Type B pancreatic cell (in vitro differentiated cells): ENCODE measurements at places on chromosomes 16 and 17. TPM values are rescaled to one million over a fixed set of nuclear protein-coding genes. Genes with fewer than 3 reads are reported as not detected.
A peak's percentile ranks its signal among the peaks of the same experiment; 100 is the strongest.

DNA sequence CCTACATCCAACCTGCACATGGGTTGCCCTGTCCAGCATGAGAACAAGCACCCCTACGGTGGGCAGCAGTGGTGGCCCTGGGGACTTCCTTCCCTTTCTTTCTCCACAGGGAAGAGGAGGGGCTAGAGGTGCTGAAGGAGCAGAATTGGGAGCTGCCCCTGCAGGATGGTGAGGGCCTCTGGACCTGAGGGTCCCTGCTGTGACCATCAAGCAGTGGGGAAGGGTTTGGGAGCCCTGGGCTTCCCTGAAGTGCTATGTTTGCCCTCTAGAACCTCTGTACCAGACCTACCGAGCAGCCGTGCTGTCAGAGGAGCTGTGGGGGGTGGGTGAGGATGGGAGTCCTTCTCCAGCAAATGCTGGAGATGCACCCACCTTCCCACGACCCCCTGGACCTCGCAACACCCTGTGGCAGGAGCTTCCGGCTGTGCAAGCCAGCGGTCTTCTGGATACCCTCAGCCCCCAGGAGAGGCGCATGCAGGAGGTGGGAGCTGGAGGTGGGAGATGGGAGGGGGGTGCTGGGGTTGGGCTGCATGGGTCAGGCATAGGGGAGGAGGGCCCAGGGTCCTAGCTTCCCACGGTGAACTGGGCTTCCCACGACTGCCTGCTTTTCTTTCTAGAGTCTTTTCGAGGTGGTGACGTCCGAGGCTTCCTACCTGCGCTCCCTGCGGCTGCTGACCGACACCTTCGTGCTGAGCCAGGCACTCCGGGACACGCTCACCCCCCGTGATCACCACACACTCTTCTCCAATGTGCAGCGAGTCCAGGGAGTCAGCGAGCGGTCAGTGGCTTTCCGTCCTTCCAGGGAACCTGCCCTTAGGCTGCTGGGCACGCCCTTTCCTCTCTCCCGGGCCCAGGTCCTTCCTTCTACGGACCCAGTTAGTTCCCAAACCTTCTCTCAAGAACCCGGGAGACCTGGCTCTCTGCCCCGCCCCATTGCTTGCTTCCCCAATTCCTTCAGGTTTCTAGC lies 5.0 kb downstream of the ARHGEF15 start:
- H3K27ac ChIP-seq = no peak overlapping the region
- DNase-seq = no peak
- peaks cover 4% of the 10 kb centered on the region for H3K4me1 ChIP-seq
- H3K4me3 ChIP-seq = peak overlapping the region; percentile 82
- peaks cover 74% of the 10 kb centered on the region for H3K27me3 ChIP-seq

- H3K4me3 ChIP-seq = no peak overlapping the region
- no peak overlapping the region for H3K27ac ChIP-seq
- peaks cover 8% of the 10 kb centered on the region for H3K27me3 ChIP-seq
- no peaks in the 10 kb centered on the region for H3K36me3 ChIP-seq
- H3K4me1 ChIP-seq = peaks cover 12% of the 10 kb centered on the region
These were observed 17.5 kb upstream of the MT4 start for GRCh38 chr16:56547120-56547948.

- H3K36me3 ChIP-seq = peaks cover 25% of the 10 kb centered on the region
- peak overlapping the region; percentile 75 for H3K27ac ChIP-seq
- no peaks in the 10 kb centered on the region for H3K27me3 ChIP-seq
- H3K4me1 ChIP-seq = peaks cover 53% of the 10 kb centered on the region
- DNase-seq = no peak
These were observed 109.1 kb downstream of the ZFHX3 start for GRCh38 chr16:72938795-72939164.

GRCh38 chr17:76145231-76146052 lies 4.4 kb upstream of the FOXJ1 start:
- H3K36me3 ChIP-seq = no peaks in the 10 kb centered on the region
- peak overlapping the region; percentile 61 for H3K27ac ChIP-seq
- H3K27me3 ChIP-seq = peaks cover 17% of the 10 kb centered on the region
- H3K4me1 ChIP-seq = peaks cover 27% of the 10 kb centered on the region
- no peak overlapping the region for H3K4me3 ChIP-seq

- peaks cover 17% of the 10 kb centered on the region for H3K4me1 ChIP-seq
- no peak for DNase-seq
- peaks cover 3% of the 10 kb centered on the region for H3K27me3 ChIP-seq
- H3K36me3 ChIP-seq = peaks cover 6% of the 10 kb centered on the region
These were observed 12.1 kb downstream of the ABCA9 start for GRCh38 chr17:69048634-69049033.

DNA sequence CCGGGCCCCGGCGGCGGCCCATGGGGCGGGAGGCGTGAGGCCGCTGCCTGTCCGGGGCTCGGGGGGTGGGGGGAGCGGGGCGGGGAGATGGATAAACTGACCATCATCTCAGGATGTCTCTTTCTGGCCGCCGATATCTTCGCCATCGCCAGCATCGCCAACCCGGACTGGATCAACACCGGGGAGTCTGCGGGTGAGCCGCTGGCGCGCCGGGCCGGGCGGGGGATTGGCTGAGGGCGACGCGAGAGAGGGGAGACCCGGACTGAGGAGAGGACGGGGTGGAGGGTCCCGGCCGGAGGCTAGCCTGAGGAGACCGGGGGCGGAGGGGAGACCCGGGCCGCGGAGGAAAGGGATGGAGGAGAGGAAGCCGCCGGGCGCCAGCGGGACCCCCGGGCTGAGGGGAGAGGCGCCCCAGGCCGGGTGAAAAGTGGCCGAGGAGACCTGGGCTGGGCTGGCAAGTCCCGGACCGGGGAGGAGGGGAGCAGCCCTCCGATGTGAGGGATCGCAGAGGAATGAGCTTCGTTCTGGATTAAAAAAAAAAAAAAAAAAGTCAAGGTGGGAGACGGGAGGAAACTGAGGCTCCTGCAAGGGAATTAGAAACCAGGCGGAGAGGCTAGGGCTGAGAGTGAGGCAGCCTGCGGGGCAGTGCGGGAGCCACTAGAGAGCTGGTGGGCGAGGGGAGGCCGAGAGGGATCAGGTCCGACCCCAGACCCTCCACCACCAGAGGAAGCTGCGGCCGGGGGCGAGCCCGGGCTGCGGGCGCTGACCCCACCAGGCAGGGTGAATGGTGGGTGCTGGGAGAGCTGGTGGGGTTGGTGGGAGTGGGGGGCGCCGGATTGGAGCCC lies 526 bp downstream of the MOSMO start:
- peaks cover 20% of the 10 kb centered on the region for H3K4me1 ChIP-seq
- H3K27me3 ChIP-seq = peaks cover 17% of the 10 kb centered on the region
- H3K36me3 ChIP-seq = peaks cover 4% of the 10 kb centered on the region
- H3K27ac ChIP-seq = no peak overlapping the region

- no peaks in the 10 kb centered on the region for H3K36me3 ChIP-seq
- H3K4me3 ChIP-seq = peak overlapping the region; percentile 75
- no peaks in the 10 kb centered on the region for H3K27me3 ChIP-seq
- DNase-seq = no peak
These were observed 2.4 kb downstream of the NDE1 start for GRCh38 chr16:15652293-15653001.

- peaks cover 41% of the 10 kb centered on the region for H3K27me3 ChIP-seq
- H3K4me1 ChIP-seq = no peaks in the 10 kb centered on the region
- DNase-seq = no peak
- no peaks in the 10 kb centered on the region for H3K36me3 ChIP-seq
These were observed 6.8 kb upstream of the OR1E2 start for GRCh38 chr17:3440451-3440850.

GRCh38 chr16:49578435-49579024 lies 204.9 kb downstream of the C16orf78 start:
- no peaks in the 10 kb centered on the region for H3K27me3 ChIP-seq
- no peak overlapping the region for H3K4me3 ChIP-seq
- no peak overlapping the region for H3K27ac ChIP-seq
- H3K36me3 ChIP-seq = no peaks in the 10 kb centered on the region

Gene CDR2L
- 34.9 and 96.2 TPM in 2 replicates for total RNA-seq
